Astrocyte of the hippocampus (primary cell): ENCODE measurements at places on chromosomes 16 and 17.

- no peak for DNase-seq
Measured at GRCh38 chr17:41660221-41660711, 28.4 kb upstream of the EIF1 start.

DNA sequence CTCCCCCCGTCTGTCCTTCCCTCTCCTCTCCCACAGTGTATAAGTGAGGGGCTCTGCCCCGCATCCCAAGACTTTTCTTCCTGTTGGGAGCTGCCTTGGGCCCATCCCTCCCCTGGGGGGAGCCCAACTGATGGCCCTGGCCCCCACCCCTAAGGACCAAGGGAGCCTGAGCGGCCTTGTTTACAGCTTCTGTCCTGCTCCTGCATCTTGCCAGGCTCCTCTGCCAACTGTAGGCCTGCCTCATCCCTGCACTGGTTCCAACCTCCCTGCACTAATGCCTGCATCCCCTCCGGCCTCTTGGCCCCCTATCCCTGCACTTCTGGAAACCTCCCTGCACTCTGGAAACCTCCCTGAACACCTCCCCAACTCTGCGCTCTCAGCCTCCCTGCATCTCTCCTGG, 1.4 kb upstream of the PAGR1 start:
- DNase-seq: no peak

DNA sequence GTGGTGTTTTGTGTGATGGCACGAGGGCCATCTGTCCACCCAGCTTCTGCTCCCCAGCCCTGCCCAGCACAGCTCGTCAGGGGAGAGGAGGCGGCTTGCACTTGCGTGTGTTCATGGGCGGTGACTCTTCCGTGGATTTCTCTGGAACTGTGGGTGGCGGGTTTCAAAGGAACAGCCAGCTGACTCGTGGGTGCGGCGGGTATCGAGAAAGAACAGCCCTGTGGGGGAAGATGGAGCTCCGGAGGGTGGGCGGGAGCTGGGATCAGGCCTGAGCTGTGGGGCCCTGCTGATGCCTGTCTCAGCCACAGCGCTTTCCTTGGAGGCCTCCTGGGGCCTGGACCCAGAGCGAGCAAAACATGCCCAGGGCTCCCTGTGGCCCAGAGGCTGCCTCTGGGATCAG, 13.2 kb downstream of the NAGPA start:
- DNase-seq: no peak

DNA sequence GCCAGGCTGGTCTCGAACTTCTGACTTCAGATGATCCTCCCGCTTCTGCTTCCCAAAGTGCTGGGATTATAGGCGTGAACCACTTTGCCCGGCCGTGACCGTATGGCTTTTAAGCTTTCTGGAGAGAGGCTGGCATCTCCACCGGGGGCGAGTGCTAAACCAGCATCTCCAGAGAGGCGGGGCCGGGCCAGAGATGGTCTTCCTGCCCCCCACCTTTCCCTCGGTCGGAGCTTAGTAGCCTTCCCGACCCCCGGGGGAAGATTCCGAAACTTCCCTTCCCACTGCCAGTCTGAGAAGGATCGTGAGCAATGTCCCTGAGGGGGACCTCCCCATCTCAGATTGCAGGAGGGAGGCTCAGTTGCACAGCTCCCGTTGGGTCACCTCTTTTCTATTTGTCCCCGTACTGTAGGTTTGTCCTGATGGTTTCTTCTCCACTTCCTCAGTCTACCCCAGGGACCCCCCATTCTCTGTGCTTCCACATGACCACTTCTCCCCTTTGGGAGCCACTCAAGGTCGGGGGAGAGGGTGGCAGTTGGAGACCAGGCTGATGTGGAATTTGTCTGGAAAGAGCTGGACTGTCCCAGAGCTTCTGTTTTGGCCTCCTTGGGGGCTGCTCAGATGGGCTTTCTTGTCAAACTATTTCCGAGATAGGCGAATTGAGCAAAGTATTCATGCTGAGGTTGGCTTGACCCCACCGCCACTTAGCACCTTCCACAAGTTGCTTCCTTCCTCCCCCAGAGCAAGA, 18.2 kb downstream of the IGF2BP1 start:
- DNase-seq: no peak

DNA sequence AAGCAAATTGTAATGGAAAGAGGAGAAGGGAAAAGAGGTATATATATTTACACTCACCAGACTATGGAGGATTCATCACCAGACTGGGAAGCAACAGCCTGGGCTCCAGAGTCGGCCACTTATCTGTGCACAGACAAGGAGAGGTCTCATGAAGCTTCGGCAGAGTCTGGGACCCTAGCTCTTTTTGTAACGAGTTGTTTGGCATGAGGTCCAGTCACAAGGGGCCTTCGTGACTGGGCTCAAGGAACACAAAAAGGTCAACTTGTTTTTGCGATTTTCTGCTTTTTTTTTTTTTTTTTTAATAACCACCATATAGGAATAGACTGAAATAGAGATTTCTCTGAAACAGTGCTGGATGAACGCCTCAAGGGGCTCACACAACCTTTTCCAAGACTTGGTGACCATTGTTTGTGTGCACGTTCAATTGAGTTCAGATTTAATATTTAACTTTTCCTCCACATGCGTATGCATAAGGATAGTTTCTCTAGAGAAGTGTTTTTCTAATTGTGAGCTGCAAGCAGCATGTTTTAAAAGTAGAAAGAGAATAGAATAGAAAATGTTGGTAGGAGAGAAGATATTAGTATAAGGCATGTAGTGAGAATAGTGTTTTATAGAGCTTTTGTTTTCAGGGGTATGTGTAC, 25.8 kb downstream of the BPTF start:
- DNase-seq: no peak

DNA sequence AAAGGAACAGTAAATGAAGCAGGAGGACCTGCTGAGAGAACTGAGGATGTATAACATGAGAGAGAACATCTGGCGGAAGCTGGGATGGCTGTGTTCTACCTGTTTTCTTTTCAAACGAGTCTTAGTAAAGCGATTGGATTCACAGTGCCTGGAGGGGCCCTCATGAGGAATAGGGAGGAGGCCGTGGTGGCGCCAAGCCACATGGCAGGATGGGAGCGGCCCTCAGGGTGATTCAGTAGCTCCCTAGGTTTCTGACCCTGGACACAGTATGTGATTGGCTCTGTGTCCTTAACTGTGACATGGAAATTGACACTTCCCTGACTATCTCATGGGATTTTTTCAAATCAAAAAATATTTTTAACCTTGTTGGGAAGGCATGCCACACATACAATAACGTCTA, 32.1 kb downstream of the USP43 start:
- no peak for DNase-seq

- no peak for DNase-seq
Measured at GRCh38 chr17:58832514-58832913, 76.9 kb downstream of the PPM1E start.

DNA sequence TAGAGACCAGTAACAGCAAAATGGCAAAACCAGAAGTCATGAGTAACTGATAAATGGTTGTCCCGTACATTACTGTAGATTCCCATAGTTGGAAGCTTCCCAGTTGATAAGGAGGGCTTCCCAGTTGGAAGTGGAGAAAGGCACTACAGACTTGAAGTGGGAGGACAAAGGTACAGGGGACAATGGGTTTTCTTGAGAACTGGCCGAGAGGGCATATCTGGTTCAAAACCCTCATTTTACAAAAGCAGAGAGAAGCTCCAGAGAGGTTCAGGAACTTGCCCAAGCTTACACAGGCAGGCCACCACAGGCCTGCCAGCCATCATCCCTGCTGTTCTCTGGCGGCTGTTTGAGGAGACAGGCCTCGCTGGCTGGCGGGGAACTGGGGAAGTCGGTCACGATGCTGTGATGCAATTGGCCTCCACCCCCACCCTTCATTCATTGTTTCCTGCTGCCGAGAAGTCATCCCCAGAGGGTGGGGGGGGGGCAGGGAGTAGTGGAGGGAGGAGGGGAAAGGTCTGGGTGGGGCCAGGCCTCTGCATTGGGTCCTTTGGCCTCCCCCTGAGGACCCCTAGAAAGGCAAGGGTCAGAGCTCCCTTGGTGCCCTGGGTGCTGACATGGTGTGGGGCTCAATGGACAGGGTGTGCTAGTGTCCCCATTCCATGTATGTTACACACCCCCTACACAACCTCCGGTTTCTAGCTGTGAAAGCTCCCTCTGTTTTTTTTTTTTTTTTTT, 3.0 kb downstream of the UBALD2 start:
- DNase-seq: peak; percentile 67

GRCh38 chr17:57915985-57916757, 39.0 kb downstream of the CUEDC1 start:
- peak; percentile 83 for DNase-seq

DNA sequence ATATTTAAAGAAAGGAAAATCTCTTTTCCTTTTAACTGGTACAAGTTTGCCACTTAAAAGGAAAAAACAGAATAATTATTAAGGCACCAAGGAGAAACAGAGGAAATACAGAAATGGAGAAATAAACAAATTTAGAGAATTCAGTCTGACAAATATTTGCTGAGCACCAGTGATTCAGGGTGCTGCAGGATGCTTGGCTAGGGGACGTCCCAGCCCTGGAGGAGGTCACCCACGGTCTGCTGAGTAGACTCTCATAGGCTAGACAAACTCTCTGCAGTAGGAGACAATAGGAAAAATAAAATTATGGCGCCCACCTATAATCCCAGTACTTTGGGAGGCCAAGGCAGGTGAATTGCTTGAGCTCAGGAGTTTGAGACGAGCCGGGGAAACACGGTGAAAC, 15.9 kb downstream of the C1QTNF1 start:
- no peak for DNase-seq

- no peak for DNase-seq
Measured at GRCh38 chr16:12802048-12802447, 1.6 kb downstream of the CPPED1 start.

- DNase-seq: no peak
Measured at GRCh38 chr16:64983231-64983630, 138.6 kb downstream of the CDH11 start.

- DNase-seq: no peak
Measured at GRCh38 chr17:77070888-77071279, 69.9 kb upstream of the SEC14L1 start.

- no peak for DNase-seq
Measured at GRCh38 chr16:85242140-85242539, 129.9 kb upstream of the CIBAR2 start.

DNA sequence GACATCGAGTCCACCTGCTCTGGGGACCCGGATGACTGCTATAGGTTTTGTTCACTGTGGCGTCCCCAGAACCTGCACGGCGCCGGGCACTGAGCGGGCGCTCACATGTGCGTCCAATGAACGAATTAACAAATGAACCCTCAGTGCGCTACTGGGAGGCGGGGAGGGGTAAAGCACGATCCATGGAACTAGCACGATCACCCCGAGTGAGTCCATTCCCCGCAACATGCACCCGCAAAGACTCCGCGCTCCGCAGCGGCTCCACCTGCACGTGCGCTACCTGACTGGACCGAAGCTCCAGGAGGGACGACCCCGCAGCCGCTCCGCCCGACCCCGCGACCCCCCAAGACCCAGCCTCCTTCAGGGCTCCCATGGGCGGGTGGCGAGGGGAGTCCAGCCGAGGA, 491 bp downstream of the TRAP1 start:
- DNase-seq: peak; percentile 33

DNA sequence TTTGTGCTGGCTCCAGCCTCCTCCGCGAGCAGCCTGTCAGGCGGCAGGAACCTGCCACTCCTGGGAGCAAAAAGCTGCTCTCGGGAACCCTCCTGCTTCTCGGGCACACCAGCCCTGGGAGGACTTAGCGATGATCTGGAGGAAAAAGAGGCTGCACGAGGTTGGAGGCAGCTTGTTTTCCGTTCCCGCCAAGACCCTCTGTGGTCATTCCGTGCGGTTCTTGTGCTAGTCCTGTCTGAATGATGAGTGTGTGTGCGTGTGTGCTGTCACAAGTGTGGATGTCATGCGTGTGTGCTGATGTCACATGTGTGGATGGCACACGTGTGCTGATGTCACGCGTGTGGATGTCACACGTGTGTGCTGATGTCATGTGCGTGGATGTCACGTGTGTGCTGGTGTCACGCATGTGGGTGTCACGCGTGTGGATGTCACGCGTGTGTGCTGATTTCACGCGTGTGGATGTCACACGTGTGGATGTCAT, 150.0 kb downstream of the NPIPB11 start:
- DNase-seq: no peak

GRCh38 chr17:42334677-42335076, 46.4 kb downstream of the STAT5A start:
- DNase-seq: no peak
